Stimulated activated CD8-positive, alpha-beta memory T cell treated with anti-CD3 and anti-CD28 coated beads, Interleukin-15, amount 100 ng/mL, for 4 hours (primary cell): ENCODE measurements at places on chromosomes 5 and 9.

- DNase-seq, result no peak
These were observed 251.6 kb upstream of the PIK3R1 start for GRCh38 chr5:67963789-67964519.

DNA sequence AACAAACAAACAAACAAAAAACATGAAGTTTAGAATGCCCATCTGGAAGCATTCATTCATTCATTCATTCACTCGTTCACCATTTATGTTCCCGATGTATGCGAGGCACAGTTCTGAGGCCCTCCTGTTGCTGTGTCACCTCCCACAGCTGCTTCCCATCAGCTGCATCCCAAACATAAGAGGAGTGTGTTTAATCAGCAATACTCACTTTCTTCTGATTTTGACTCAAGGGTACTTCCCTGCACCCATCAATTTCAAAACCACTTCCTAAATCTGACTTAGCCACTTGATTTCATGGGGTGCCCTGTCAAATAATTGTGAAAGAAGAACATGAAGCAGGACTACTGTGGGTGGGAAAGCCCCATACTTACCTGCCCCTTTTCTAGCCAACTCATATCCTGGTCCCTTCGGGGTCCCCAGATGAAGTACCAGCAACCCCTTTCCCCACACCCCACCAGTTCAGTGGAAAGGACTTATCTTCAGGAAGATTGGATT, 128.0 kb upstream of the IL12B start:
- DNase-seq, result no peak

DNA sequence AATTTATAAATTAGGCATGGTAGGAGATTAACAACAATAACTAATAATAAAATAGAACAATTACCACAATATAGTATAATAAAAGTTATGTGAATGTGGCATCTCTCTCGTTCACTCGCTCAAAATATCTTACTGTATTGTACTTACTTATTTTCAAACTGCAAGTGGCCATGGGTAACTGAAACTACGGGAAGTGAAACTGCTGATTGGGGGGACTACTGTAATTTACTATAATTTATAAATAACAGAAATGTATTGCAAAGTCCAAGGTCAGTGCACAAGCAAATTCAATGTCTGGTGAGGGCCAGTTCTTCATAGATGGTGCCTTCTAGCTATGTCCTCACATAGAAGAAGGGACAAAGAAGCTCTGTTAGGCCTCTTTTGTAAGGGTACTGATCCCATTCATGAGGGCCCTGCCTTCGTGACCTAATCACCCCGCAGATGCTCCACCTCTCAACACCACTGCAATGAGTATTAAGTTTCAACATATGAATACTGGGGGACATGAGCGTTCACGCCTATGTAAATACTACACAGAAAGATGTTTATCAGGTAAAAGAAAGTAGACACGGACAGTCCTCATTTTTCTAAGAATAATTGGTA, 39.0 kb downstream of the KCNIP1 start:
- DNase-seq, result no peak

- DNase-seq, result no peak
These were observed 91.3 kb downstream of the CAMSAP1 start for GRCh38 chr9:135815830-135816650.

DNA sequence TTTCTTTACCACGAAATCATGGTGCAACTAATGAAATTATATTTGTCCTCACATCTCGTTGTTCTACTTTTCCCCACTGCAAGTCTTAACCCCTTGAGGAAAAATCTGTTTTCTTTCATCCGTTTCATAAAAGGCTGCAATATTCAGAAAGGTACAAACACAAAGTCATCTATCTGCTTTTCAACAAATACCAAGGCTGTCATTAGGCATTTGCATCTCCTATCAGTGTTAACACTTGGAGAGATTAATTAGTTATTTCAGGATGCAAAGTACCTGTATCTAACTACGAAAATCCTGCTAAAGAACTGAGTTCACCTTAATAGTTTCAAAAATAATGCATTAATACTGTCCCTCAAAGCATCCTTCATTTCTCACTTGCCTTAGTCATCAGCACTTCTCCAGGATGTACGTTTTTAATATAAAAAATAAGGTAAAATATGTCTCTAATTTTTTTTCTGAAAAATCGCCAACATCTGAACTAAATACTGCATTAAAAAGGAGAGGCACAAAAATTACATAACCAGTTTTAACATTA, 1.8 kb downstream of the ARRDC3 start:
- DNase-seq, result no peak

DNA sequence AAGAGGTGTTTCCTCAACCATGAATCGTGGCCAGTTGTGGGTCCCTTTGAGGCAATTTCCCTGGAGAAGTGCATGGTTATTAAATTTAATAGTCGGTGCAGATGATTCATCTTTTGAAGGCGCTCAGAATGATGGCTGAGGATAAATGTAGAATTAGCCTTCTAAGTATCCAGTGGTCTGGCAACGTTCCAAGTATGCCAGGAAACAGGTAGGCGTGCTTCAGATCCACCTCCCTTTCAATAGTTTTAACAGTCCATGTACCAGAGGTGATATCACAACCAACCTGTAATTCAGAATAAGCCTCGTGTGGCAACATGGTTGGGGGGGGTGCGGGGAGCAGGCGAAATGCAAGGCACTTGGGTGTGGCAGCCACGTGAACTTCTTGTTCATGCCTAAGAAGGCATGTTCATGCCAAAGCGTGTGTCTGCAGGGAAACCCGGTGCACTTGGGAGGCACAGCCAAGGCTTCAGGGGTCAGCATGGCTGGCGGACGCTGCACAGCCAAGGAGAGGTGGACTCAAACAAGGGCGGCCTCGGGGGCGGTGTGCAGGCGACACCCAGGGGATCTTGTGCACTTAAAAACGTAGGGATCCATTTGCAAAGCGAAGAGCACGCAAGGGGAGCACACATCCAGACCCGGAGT, 5.2 kb upstream of the NKD2 start:
- DNase-seq, result no peak

DNA sequence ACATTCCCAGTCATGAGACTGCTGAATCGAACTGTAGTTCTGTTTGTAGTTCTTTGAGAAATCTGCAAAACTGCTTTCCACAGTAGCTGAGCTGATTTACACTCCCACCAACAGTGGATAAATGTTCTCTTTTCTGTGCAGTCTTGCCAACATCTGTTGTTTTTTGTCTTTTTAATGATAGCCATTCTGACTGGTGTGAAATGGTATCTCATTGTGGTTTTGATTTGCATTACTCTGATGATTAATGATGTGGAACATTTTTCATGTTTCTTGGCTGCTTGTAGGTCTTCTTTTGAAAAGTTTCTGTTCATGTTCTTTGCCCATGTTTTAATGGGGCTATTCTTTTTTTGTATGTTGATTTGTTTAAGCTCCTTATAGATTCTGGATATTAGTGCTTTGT, 187.3 kb upstream of the TLE4 start:
- DNase-seq, result no peak

DNA sequence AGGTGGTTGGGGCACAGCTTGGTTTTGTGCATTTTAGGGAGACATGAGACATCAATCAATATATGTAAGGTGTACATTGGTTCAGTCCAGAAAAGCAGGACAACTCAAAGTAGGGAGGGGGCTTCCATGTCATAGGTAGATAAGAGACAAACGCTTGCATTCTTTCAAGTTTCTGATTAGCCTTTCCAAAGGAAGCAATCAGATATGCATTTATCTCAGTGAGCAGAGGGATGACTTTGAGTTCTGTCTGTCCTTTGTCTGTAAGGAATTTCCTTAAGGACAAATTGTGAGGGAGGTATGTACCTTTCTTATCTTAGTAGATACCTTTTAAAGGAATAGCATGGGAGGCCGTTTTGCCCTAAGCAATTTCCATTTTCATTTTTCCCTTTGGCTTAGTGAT, 63.3 kb downstream of the COL15A1 start:
- DNase-seq, result no peak

- DNase-seq, result no peak
These were observed 396.2 kb downstream of the KCTD16 start for GRCh38 chr5:144566747-144567420.
